ENCODE measurements at places on chromosomes 3 and 15.

DNA sequence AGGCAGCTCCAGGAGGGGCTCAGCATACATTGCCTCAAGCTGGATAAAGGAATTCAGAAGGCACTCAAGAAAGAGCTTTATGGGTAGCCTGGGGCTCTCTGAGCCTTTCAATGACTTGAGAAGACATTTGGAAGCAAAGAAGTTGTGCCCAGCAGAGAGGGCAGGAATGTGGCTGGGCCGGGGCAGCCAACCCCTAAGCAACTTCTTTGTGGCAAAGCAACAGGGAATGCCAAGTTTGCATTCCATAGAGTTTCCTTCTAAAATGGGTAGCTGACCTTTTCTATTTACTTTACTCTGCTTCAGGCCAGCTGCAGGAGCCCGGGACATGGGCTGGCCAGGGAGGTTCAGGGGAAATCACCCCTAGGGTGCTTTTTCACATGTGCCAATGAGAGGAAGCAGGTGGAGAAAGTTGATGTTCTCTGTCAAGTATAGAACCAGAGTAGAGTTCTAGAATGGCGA is 45.6 kb downstream of the CCDC12 start:
- DNase-seq = no peak

DNA sequence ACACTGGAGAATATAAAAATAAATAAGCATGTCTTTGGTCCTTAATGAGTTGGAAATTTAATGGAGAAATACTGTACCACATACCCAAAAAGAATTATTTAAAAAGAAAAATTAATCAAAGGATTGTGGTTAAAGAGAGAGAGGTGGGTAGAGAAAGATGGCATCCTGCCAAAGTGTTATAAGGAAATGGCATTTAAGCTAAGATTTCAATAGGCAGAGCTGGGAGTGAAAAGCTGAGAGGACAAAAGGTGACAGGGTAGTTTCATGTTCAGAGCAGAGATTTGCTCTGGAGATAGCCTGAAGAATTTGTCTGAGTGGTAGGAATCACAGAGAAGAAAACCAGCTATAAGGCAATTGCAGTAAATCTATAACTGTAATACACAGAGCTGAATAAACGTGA is 181.0 kb downstream of the SI start:
- DNase-seq = no peak

DNA sequence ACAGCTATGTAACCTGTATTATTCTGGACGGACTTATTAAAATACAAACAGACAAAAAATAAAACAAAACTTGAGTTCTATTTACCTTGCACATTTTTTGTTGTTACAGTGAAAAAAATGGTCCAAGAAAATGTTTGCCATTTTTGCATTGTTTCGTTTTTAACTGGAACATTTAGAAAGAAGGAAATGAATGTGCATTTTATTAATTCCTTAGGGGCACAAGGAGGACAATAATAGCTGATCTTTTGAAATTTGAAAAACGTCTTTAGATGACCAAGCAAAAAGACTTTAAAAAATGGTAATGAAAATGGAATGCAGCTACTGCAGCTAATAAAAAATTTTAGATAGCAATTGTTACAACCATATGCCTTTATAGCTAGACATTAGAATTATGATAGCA is 17.1 kb downstream of the LMOD3 start:
- no peak for DNase-seq

DNA sequence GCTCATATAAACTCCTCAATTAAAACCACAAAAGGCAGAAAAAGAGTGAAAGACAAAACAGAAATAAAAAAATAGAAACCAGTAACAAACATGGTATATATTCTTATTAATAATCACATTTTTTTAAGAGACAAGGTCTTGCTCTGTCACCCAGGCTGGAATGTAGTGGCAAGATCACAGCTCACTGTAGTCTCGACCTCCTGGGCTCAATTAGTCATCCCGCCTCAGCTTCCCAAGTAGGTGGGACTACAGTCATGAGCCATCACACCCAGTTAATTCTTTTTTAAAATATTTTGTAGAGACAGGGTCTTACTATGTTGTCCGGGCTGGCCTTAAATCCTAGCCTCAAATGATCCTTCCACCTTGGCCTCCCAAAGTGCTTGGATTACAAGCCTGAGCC is 37.1 kb downstream of the FAM240A start:
- DNase-seq = no peak

DNA sequence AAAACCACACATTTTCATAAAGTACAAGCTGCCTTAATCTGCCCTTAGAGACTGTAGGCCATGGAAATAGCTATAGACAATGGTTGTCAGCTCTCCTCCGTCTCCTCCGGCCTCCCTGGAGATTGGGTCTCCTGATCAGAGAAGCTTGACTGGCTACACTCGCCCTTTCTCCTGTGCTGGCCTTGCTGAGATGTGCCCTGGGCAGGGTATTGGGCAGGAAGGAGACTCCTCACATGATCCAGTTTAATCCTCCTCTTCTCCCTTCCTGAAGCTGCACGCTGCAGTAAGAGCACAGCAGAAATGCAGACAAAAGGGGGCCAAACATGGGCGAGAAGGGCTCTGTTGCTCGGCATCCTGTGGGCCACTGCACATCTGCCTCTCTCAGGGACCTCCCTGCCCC is at the start of gene SLC24A5:
SLC24A5 (plus strand) TSS at position 246 of the 400 bp plus-strand sequence; CDS start at position 301, 55 bp downstream.
- no peak for DNase-seq

DNA sequence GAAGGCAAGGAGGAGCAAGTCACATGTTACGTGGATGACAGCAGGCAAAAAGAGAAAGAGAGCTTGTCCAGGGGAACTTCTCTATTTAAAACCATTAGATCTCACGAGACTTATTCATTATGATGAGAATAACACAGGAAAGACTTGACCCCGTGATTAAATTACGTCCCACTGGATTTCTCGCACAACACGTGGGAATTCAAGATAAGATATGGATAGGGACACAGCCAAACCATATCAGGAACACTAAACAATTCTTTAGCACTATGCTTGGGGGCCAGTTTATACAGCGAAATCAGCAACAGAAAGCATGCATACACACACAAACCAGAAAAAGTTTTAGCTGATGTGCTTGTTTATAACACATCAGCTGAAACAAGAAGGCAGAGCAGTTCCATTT is 704.2 kb downstream of the OTOL1 start:
- no peak for DNase-seq

- no peak for DNase-seq
Measured at GRCh38 chr3:37890522-37890921, 28.8 kb downstream of the CTDSPL start.

GRCh38 chr3:55204417-55204816 is 276.6 kb upstream of the LRTM1 start:
- DNase-seq = no peak

DNA sequence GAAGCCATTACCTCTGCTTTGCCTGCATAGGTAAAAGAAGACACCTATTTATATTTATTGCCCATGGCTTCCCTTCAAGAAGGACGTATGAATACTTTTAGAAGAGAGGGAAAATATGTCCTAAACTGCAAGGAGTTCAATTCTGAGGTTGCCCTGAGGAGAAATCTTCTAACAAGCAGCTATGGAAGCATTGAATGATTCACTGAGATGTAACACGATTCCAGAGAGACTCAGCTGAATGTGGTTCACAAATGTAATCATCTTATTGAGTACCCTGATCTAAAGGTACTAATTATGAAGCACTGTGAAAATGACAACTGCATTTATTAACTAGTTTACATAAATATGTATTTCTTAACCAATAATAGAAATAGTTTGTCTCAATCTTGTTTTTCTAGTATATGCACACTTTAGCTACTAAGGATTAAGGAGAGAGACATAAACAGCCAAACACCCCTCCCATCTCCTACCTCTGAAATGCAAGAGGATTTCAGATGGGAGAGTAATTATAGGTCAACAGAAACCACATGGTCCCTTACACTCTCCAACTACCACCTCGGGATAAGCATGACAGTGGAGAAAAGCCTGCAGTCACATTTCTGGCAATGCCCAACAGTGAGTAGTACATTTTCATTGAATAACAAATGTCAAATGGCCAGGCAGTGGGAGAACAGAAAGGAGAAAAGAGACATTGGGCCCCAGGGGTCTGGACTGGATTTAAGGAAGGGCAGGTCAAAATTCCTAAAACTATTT is 506.2 kb upstream of the IL12A start:
- DNase-seq = no peak

- no peak for DNase-seq
Measured at GRCh38 chr3:155886915-155887314, 16.5 kb downstream of the GMPS start.

DNA sequence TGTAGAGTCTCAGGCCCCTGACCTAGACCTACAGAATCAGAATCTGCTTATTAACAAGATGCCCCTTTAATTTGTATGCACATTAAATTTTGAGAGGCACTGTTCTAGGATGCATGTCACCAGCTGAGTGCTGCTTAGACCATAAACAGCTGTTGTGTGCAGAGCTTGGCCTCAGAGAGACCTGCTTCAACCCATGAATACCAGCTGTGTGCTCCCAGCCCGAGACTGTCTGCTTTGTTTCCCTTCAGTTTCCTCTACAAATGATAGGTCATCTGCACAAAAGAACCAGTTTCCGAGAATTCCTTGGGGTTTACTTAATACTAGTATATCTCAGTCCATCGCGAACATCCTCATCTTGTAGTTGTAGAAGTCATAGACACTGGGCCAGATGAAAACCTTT is 158.5 kb upstream of the PFN2 start:
- no peak for DNase-seq

DNA sequence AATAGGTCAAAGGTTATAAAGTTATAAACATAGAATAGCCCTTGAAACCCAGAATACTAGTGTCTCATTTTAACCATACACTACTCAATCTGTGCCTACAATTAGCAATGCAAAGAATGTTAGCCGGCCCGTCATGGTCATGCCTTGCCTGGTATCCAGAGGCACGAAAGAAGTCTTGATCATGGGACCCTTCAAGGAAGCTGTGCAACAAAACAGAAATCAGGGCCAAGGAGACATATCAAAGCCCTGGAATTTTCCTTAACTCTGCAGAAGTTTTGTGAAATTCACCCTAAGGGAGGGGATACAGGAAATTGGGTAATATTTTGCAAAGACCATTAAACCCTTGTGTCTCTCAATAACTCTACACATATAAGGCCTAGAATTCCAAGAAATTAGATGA is 482.4 kb downstream of the ROBO1 start:
- no peak for DNase-seq

- DNase-seq = no peak
Measured at GRCh38 chr15:40940296-40940801, 11.2 kb downstream of the DLL4 start.

GRCh38 chr15:84982301-84982920 is 755 bp downstream of the PDE8A start:
- peak; percentile 40 for DNase-seq

DNA sequence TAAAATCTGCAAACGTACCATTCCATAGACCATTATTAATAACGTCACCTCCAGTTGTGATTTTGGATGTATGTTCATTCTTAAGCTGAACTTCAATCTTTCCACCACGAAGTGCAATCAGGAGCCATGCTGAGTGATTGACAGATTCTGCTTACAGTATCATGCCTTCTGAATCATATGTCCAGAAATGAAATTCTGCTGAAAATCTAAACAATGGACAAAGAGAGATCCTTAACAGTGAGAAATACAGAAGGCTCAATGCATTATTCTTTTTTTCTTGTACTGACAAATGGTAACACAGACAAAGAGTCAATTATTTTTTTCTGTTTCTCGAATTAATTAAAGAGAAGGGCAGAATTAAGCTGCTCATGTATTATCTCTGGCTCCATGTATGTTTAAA is 1114.5 kb downstream of the EPHA3 start:
- DNase-seq = no peak

- DNase-seq = no peak
Measured at GRCh38 chr3:179526989-179527391, 35.7 kb upstream of the ACTL6A start.

- no peak for DNase-seq
Measured at GRCh38 chr3:36229496-36229895, 150.8 kb upstream of the STAC start.

GRCh38 chr3:111610189-111610588 is 15.0 kb upstream of the ZBED2 start:
- DNase-seq = no peak

- no peak for DNase-seq
Measured at GRCh38 chr3:6518709-6519345, 342.1 kb upstream of the GRM7 start.

GRCh38 chr15:26729030-26729429 is 43.8 kb downstream of the GABRB3 start:
- no peak for DNase-seq

- DNase-seq = no peak
Measured at GRCh38 chr15:63923993-63924950, 90.5 kb upstream of the HERC1 start.

DNA sequence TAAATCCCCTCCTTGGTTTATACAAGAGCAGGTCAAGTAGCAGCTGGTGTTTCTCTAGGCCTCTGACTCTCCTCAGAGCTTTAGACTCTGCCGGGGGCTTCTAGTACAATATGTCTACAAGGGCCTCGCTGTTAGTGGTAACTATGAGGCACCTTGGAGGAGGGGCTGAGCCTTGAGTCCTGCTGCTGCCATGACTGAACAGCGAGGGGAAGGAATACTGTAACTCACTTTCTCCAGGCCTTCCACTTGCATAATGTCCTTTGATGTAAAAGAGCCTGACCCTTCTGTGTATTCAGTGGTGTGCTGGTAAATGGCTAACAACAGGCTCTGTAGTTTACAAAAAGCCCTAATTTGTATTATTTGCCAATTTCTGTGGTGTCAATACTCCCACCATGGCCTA is 27.8 kb downstream of the DRD3 start:
- DNase-seq = no peak

GRCh38 chr3:138785951-138786350 is 48.8 kb downstream of the PIK3CB start:
- DNase-seq = no peak

- DNase-seq = no peak
Measured at GRCh38 chr15:101063891-101064794, 145.0 kb downstream of the LRRK1 start.

GRCh38 chr3:53218131-53218530 is 37.7 kb downstream of the TKT start:
- DNase-seq = no peak

DNA sequence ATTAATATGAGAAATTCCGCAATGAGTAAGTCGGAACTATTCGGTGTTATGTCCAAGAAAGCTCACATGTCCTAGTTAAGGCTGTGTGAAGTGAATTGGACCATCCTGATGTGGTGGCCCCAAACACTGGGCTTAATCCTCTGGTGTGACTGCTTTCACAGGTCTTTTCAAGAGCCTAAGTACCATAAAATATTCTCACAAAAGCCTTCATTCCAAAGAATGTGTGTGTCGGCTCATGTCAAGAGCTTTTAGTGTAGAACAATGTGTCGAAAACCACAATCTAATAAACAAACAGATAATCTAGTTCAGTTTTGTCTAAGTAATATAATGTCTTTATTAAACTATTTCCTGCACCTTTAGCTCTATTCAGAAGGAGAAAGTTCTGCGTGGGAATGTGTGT is 311.4 kb downstream of the LPP start:
- DNase-seq = no peak

- no peak for DNase-seq
Measured at GRCh38 chr15:59176653-59177316, 29.9 kb upstream of the LDHAL6B start.
